ENCODE measurements at places on chromosomes 6 and 20.

- no peak for DNase-seq
Measured at GRCh38 chr6:100230115-100230952, 234.4 kb downstream of the SIM1 start.

GRCh38 chr6:4382362-4382853 lies 247.0 kb upstream of the ECI2 start:
- no peak for DNase-seq

- no peak for DNase-seq
Measured at GRCh38 chr6:45597424-45597823, 219.7 kb upstream of the SUPT3H start.

GRCh38 chr6:26215585-26216358 lies 128.5 kb downstream of the HFE start:
- peak; percentile 50 for DNase-seq

DNA sequence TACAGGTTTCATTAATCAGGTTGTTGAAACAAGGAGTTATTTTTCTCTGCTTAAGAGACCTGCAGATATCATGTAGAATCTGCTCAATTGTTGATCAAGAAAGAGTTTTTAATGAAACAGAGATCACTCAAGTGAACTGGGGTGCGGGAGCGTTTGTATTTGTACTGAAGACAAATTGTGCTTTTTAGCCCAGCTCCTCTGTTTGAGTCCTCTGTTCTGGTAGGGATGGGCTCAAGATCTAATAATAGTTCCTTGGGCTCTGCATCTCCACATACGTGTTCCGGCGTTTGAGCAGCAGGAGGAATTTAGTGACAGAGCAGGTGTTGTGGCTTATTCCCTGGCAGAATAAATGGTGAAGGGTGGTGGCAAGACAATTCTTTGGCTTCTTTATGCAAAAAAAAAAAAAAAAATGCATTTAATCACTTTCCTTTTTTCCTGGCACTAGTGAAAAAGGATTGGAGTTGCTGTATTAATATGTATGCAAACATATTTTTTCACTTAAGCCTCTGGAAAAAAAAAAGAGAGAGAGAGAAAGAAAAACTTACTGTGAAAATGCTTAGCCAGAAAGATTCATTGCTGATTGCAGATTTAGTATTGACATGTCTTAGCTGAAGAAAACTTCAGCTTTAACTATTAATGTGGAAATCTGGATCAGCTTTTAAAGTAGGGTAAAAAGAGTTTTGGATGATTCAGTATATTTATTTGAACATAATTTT lies 4.0 kb downstream of the CITED2 start:
- DNase-seq: peak; percentile 21

DNA sequence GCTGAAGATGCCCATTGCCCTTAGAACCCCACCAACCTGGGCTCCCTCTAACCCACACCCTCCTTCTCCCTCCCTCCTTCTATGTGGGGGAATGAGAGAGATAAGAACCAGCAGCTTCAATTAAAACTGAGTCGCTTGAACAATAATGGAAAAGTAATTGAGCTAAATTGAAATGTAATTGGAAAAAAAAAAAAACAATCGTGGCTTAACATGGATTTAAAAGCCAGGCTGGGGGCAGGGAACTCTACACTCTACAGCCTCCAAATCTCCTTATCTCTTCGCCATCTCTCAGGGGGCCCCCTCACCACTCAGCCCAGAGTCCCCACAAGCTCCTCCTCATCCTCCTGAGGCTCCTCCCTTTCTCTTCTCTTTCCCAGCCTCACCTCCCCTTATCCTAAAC lies 83.2 kb downstream of the MDGA1 start:
- no peak for DNase-seq

DNA sequence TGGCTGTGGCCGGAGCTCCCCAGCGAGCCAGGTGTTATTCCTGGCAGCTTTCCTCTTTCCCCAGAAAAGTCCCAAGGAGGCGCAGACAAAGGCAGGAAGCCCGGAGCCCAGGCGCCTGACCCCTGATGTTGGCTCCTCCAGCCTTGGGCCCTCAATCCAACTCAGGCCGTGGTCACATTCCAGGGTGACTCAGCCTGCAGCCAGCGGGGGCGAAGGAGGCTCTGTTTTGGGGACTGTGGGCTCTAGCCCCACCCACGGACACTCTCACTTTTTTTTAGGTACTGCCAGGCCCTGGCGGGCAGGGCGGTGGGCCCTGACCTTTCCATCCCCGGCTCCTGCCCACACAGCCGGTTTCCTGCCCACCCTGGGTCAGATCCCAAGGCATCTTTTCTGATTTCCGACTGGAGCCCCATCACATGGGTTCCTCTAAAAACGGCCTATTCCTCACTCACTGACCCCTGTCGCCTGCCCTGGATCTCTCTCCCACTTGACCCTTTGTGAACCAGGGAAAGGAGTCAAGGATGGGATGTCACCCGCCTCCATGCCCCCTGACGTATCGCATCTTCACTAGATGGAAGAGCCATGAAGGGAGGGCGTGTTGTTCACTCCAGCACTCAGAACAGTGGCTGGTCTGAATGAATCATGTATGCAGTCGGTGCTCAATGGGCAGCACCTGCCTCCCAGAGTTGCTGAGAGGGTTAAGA lies 5.5 kb downstream of the PTGIS start:
- DNase-seq: no peak

DNA sequence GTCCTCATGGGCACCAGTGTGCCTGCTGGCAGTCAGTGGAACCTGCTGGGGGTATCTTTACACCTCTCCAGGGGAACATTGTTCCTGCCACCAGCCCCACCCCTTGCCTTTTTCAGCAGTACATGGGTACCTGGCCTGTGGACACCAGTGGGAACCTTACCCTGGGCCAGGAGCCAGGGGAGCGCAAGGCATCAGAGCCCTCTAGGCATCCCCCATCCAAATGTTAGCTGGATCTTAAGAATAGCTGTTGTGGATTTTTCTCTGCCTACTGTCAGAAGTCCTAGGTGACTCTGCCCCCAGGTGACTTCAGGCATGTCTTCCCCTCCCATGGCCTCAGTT lies 38.8 kb upstream of the ID1 start:
- no peak for DNase-seq

DNA sequence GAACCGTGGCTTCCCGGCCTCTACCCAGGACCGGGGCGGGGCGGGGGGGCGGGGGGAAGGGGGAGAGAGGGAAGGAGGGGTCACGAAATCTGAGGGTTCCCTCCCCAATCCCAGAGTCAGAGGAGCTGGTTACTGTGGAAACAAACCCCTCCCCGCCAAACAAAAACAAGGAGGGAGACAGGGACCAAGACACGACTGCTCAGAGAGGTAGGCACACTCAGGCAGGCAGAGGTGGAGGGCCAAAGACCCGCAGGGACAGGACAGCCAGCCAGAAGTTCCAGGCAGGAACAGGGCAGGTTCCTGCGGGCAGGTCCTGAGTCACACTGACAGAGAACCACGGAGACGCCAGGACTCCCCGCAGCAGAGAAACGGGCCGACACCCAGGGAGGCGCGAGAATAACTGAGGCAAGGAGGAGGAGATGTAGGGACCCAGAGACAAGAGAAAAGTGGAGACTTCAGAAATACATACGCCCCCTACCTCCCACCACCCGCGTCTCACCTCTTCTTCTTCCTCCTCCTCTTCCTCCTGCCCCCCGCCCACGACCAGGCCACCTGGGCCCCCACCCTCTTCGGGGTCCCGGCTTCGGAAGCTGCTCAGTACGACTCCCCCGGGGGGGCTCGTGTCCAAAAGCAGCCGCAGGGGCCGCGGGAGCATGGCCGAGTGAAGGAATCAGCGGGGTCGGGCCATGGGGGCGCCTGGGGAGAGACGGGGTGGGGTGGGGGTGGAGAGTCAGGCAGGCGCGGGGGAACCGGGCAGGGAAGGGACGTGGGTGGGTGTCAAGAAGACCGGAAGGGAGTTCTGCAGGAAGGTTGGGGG lies 578 bp downstream of the RGL2 start:
- DNase-seq: no peak

DNA sequence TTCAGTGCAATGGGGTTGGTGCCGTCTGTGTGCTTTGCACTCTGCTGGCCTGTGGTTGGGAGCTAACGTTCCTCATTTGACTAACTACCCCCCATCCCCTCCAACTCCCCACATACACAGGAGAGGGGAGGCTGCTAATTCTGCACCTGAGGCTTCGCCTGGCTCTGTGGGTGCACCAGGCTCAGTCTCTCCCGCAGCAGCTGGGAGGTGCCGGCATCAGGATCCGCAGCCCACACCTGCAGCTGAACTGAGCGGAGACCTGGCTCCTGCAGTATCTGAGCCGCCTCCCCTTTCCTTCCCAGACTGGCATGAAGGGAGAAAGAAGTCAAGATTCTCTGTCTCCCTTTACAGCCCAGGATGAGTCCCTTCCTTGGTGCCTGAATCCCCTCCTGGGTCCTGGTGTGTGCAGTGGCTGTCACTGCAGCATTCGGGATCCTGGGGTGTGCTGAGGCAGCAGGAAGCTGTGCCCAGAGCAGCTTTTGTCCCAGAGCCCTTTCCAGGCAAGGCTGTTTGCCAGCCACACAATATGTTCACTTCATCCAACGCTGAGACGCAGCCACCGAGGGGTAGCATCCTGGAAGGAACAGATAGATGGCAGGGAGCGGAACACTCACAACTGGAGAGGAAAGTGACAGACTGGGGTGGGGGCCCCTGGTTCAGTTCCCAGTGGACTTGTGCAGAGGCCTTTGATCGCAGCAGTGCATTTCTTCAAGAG lies 70.2 kb downstream of the CDH4 start:
- DNase-seq: no peak

GRCh38 chr6:22809370-22809769 lies 240.0 kb downstream of the HDGFL1 start:
- no peak for DNase-seq

DNA sequence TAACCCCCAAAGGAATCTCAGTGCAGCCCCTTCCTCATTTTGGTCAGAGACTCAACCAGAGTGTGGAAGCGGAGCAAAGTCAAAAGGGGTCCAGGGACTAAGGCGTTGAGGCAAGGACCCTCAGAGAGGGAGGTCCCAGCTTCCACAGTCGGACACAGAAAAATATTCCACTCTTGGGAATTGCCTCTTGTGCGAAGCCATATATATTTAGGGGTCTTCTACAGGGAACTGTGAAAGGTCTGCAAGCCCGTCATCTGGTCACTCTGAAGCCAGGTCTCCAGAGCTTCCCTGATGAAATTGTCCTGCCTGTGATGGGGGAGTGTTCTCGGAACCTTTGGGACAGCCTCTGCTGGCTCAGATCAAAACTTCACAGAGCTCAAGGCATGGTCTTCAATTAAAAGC lies 160.8 kb downstream of the TBXT start:
- DNase-seq: no peak

- DNase-seq: no peak
Measured at GRCh38 chr20:11356061-11356460, 561.6 kb upstream of the BTBD3 start.

DNA sequence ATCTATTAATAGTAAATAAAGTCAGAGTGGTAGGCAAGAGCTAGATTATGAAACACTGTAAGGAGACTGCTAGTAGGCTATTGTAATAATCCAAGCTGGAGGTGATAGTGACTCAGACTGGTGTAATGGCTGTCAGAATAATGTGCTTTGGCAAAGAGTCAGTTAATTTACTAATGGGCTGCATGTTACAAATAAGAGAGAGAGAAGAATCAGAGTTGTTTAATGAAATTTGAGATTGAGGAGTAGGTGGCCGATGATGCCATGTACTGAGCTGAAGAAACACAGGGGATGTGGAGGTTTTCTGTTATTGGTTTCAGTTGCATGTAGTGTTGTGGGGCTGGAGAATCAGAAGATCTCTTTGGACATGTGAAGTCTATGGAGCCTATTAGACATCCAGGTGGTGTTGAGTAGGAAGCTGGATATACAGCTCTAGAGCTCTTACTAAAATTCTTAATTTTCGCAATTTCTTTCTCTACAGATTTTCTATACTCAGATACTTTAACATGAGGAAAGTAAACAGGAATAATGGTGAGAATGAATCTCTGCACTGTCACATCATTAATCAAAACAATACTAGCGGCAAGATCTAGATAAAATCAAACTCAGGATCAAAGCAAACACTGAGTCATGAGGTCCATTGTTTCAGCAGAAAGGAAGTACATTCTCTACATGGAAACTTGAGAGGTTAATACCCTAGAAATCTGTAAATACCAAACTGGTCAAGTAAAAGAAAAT lies 167.7 kb downstream of the SIM1 start:
- DNase-seq: no peak

DNA sequence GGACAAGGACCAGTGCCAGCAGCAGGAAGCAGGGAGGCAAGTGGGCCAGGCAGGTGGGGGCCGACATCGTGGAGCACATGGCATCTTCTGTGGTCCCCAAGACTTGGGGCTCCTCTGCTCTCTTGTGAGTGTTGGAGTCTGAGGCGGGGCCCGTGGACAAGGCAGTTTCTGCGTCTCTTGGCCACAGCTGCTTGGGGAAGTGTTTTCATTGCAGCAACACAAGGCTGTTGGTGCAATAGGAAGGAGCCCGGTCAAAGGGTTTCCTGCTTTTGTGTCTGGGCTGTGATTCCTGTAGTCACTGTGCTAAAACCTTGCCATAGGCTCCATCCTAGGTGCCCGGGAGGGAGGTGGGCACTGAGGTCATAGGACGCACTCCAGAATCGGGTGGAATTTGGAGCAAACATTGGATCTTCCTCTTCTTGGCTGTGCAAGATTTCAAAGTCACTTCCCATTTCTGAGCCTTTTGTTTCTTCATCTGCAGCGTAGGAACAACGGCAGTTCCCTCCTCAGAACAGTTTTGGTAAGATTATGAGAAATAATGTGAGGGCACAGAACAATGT lies at the start of gene SIRPB2:
Gene SIRPB2 (minus strand): TSS at position 140 of the 560 bp plus-strand sequence. CDS start 61 bp downstream, at position 79.
- no peak for DNase-seq

- no peak for DNase-seq
Measured at GRCh38 chr6:90368601-90369000, 72.0 kb upstream of the BACH2 start.

- peak; percentile 58 for DNase-seq
Measured at GRCh38 chr6:3732345-3733141, 19.0 kb downstream of the PXDC1 start.

DNA sequence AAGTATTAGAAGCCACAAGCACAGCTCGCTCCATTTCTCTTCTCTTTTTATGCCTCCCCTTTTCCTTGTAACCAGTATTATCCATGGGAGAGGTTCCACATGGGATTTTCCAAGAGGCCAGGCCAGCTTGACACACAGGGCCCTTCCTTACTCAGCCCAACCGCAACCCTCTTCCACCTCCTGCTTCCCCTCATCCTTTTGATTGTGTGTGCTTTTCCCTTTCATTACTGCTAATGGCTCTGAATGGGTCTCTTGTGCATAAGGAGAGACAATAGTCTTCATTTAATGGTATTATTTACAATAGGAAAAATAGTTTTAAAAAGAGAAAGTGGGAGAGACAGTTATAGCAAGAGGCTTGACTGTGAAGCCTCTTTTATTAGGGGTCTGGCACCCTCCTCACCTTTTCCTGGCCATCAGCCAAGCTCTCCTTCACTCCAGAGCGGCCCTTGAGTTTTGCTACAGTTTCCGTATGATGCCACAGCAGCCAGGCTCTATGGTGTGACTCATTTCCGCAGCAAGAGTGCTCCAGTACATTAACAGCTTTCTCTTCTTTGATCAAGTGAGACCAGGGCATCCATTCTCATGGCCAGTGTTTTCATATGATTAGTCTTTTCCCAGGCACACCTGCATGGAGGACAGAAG lies 579.5 kb downstream of the TFAP2B start:
- DNase-seq: peak; percentile 90

GRCh38 chr20:51650685-51651134 lies 108.2 kb upstream of the NFATC2 start:
- DNase-seq: no peak
